Astrocyte (in vitro differentiated cells and primary cell): ENCODE measurements at places on chromosomes 11 and 22.

DNA sequence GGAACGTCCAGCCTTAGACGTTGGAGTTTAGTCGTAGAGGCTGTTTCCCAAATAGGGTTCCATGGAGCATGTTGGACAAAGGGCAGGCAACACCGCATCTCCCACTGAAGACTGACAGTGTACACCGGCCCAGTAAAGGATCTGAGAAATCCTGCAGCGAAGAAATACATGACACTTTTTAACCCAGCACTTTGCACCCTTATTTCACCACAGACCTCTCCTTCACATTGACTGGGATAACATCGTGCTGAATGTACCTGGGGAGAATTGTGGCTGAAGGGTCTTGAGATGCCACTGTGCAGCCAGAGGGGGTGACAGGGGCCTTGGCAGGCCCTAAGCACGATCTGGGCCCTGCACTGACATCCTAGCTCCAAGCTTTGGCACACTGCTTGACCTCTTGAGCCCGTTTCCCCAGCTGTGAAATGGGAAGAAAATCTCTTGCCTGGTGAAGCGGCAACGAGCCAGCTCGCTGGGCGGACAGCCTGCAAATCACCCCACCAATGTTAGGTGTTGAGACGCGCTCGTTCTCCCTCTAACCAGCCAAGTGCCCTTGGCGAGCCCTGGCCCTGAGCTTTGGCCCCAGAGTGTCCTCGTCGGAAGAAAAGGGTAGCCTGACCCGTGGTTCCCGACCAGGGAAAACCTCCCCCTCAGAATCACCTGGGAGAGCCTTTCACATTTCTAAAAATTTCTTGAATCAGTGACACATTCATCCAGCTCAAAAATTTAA, 13.4 kb downstream of the CD5 start:
- DNase-seq, result no peak

DNA sequence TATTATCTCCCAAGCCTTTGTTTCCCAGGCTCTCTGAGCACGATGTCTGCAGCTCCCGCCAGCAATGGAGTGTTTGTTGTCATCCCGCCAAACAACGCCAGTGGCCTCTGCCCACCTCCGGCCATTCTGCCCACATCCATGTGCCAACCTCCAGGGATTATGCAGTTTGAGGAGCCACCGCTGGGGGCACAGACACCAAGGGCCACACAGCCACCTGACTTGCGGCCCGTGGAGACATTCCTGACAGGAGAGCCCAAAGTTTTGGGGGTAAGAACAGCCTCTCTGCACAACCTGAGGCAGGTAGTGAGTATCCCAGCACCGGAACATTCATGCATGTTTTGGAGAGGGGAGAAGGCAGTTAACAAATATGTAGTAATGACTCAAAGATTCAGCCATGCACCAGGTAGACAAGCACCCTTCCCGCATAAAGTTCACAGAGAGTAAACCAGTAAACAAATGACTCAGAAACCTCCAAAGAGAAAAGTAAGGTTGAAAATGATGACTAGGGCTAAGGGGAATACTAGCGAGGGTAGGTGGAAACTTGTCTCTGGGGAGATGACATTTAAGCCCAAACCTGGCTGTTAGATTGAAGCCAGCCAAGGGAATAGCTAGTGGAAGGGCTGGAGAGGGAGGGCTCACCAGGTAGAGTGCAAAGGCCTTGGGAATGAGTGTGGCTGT, 7.2 kb downstream of the MS4A15 start:
- DNase-seq, result no peak

DNA sequence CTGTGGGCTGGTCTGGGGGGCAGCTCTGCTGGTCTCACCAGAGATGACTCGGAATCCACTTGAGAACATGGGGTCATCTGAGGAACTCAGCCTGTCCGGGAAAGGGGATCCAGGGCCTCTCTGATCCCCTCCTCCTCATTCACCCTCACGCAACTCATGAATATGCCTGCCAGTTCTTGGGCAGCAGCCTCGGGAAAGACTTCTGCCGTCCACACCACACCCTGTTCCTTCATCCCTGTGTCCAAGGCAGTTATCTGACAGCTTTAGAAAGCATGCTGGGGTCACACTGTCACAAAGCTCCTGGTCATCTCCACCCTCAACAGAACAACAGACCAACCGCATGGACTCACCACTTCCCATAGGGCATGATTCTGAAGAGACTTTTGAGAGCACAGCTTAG, 88.3 kb downstream of the AMOTL1 start:
- no peak for DNase-seq

- no peak for DNase-seq
Measured at GRCh38 chr11:47466201-47466600, 17.3 kb upstream of the RAPSN start.

GRCh38 chr11:72823105-72823804, 9.0 kb downstream of the ATG16L2 start:
- DNase-seq, result no peak

- DNase-seq, result no peak
Measured at GRCh38 chr11:119344291-119345010, 2.1 kb downstream of the MFRP start.

GRCh38 chr11:2999464-2999998, 7.4 kb upstream of the NAP1L4 start:
- DNase-seq, result no peak

- no peak for DNase-seq
Measured at GRCh38 chr11:97359016-97359415, 969.2 kb downstream of the JRKL start.

- no peak for DNase-seq
Measured at GRCh38 chr11:64786308-64786707, 8.0 kb upstream of the SF1 start.

DNA sequence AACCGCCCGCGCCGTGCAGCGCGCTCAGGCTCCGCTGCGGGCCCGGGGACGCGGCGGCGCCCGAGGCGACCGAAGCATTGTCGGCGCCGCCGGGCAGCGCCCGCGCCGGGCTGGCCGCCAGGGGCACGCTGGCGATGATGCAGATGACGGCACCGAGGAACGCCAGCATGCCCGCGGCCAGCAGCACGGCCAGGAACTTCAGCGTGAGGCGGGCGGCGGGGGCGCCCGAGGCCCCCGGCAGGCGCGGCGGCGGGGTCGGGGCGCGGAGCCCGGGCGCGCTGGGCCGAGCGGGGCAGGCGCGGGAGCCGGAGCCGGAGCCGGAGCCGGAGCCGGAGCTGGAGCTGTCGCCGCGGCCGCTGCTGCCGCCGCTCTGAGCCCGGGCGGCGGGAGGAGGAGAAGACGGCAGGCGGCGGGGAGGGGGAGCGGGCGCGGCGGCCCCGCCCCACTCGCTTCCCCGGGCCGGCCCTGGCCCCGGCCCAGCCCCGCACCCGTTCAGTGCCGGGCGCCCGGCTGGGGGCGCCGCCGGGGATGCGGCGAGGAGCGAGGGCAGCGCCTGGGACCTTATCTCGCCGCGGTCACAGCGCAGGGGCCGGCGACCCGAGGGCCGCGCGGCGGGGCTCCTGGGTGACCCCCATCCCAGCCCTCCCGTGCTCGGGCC, at the start of gene NPTXR:
NPTXR (minus strand) TSS at position 372 of the 658 bp plus-strand sequence.
- DNase-seq, result no peak

DNA sequence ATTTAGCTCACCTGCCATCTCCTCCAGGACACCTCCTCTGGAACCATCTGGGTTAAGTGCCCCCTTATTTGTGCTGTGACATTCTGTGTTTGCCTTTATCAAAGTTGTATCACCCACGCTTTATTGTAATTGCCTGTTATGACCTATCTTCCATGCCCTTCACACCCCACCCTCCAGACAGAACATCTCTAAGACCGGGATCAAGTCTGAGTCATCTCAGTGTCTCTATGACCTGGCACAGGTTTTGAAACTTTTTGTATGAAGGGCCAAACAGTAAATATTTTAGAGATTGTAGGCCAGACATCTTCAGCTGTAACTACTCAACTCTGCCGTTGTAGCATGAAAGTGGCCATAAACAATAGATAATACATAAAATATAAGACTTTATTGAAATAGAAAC, 161.8 kb downstream of the SPON1 start:
- DNase-seq, result no peak

- no peak for DNase-seq
Measured at GRCh38 chr11:2179516-2179915, 7.9 kb upstream of the TH start.

DNA sequence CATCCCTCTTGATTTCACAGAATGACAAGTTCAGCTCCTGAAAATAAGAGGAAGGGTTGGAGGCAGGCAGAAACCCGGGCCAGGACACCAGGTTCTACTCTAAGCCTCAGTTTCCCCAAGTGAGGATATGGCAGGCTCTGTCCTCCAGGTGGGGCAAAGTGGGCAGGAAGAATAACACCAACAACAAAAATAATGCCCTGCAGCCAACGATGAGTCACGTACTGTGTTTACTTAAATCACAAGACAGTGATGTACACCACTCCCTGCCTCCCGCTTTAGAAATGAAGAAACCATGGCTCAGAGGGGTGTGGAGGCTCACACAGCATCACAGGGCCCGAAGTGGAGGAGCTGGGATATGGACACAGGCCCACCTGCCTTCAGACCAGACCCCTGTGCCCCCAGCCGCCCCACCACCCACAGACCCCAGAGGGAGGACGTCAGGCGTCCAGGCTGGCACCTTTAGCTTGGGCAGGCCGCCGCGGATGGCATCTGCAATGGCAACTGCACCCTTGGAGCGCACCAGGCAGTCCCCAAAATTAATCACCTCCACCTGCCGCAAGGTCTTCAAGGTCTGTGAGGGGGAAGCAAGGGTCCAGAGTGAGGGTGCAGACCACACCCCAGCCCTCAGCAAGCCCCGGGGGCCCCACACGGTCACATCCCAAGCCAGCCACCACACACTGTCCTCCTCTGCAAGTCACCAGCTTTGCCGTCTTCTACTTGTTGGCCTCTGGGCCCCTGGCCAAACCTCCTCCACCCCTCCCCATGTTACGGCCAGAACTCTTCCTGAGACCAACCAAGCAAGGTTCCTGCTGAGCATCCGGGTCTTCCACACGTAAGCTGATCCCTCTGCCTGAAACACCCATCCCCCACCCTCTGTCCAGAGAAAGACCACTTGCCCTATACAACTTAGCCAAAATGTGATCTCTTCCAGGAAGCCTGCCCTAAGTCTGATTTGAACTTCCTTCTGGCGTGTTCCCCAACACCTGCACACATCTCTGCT, 15.8 kb upstream of the CHADL start:
- peak; percentile 35 for DNase-seq

DNA sequence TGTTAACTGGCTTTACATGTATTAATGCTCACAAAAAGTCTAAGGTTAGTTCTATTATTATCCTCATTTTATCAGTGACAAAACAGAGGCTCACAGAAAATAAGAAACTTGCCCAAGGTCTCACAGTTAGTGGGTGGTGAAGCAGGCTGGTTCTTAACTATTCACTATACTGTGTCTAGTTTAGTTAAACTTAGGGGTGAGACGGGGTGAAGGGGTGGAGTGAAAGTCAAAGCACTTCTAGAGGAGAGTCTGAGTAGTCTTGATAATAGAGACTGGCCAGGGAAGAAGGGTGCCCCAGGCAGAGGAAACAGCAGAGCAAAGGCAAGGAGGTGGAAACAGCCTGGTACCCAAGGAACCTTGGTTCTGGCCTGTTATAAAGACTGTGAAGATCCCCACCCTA, 4.0 kb downstream of the ASCC2 start:
- DNase-seq, result no peak

DNA sequence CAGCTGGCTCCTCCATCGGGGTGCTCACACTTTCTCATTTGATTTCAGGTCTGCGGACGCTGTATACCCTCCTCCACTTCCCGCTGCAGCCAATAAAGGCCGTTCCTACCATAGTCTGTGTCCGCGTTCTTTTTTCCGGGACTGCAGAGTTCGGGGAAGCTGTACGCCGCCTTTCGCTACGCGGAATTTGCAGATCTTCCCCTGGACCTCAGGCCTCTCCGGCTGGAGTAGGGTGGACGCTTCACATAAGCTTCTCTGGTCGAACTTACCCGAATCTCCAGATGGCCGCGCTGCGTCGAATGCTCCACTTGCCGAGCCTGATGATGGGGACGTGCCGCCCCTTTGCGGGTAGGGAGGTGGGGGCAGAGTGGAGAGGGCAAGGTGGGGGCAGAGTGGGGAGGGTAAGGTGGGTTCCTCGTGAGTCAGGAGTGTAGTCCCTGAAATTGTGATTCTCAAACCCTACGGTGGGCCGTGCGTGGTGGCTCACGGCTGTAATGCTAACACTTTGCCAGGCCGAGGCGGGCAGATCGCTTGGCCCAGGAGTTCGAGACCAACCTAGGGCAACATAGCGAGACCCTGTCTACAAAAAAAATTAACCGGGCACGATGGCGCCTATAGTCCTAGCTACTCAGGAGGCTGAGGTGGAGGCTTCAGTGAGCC, 617 bp downstream of the CSKMT start:
- DNase-seq, result peak; percentile 58

DNA sequence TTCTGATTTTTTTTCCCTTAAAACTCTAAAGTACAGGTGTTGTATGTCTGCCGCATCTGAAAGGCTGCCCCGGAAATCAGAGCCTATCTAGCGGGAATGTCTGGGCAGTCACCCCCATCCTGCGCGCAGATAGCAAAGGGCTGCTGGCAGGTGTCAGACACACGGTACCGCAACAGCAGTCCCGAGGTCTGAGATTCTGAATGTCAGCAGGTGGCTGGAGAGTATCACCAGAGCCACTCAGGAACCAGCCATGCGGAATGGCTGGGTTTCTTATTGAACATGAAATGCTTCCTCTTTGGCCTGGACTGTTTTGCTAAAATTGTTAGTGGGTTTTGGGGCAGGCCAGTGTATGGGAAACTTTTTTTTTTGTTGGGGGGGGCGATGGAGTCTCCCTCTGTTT, 53.3 kb downstream of the CERK start:
- no peak for DNase-seq
